ENCODE measurements at places on chromosomes 7 and 10.

DNA sequence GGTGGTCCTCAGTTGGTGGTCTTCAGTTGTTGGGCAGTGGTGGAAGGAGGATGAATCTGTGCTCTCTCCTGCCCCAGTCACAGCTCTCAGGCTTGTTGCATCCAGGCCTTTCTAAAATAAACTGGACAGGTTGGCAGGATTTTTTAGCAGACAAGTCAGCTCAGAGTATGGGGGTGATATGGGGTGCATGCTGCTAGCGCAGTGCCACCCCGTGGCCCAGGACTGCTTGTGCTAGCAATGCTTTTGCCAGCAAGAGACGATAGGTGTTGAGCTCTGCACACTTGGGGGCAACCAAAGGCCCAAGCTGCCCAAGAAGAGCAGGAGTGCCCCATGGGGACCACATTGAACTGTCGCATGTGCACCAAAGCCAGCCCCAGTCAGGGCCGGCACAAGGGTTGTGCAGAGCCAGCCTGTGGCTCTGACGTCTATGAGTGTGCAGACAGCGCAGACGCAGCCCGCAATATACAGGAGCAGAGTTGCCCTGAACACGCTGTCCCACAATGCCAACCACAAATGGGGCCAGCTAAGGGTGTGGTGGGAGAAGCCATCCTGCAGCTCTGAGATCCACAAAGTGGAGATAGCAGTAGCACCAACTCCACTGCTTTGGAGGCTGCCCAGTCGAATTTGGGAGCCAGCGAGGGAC lies 49.8 kb upstream of the PDSS1 start:
- no peak for DNase-seq

GRCh38 chr10:30503700-30504266 lies 69.8 kb downstream of the MAP3K8 start:
- no peak for DNase-seq

- DNase-seq: no peak
Observed at GRCh38 chr7:148318838-148319237, 271.7 kb upstream of the C7orf33 start.

- DNase-seq: no peak
Observed at GRCh38 chr10:17290226-17290625, 62.2 kb downstream of the VIM start.

DNA sequence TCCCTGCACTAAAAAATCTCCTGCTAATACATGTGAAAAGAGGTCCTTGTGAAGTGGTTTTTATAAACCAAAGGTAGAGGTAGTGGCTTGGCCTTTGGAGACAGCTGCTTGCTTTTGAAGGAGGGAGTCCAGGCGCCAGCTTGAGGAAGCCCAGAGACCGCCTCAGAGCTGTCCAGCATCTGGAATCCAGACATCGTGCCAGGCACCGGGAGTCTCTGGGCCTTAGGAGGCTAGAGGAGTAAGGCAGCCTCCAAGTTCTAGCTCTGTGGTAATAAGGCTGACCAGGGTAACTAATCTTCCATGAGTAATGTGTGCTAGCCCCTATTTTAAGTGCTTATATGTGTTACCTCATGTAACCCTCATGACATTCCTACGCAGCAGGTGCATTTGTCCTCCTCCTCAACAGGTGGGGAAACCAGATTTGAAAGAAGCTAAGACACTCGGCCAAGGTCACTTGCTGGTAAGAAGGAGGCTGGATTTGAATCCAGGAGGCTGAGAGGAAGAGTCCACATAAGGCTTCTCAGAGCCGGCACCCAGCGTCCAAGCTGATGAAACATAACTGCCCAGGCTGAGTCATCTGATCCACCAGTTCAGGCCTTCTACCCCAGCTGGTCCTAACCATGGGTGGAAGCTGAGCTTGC lies 26.1 kb downstream of the PRLHR start:
- no peak for DNase-seq

DNA sequence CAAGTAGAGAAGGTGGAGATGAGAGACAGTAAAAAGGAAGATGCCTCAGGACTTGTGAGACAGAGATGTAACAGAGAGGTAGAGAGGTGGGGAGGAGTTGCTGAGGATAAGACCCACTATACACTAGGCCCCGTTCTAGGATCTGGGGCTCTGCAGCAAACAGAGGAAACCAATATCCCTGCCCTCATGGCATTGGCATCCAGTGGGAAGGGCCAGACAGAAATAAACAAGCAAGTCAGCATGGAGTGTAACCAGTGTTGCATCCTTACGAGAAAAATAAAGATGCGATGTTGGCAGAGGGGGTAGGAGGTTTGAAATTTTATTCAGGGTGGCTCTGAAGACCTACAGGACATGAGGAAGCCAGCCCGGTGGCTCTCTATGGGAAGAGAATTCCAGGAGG lies 22.0 kb upstream of the EEPD1 start:
- no peak for DNase-seq

DNA sequence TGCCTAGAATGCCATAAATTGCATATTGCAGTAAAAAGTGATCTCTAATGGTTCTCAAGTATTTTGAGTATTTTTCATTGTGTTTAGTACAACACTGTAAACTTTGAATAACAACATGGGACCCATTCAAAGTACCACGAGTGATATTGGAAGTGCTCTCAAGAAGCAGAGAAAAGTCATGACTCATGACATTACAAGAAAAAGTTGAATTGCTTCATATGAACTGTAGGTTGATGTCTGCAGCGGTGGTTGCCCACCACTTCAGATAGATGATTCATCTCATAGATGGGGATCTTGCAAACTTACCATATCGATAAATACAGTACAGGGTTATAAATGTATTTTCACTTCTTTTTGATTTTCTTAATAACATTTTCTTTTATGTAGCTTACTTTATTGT lies 33.9 kb downstream of the ENTPD1 start:
- no peak for DNase-seq

- no peak for DNase-seq
Observed at GRCh38 chr10:131972474-131973071, 9.2 kb downstream of the BNIP3 start.

DNA sequence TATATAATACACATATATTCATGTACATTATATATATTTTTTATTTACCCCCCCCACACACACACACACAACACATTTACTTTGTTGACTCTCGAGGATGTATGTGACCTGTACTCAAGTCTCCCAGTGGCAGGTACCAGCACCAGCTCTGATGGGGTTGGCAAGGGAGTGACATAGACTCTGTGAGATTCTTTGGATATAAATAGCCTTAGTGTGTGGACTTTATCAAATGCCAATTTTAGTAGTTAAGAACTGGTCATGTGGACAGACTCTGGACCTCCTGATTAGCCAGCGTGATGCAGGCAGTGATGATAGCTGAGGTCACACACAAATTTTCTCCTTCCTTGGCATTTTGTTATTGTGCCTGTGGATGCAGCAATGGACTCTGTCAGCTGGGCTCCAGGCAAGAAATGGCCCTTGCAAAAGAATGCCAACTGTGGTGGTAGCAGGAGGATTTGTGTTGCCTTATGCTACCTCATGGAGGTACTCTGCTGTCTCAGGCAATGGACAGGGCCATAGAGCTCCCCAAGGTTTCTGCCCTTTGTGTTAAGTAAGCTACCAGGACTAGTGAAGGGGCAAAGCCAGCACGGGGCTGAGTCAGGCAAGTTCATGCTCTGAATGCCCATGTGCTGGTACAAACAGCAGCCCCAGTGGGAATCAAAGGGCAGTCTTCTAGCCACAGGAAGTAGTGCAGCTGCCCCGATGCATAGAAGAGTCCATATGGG lies 224.6 kb upstream of the ZWINT start:
- DNase-seq: no peak

DNA sequence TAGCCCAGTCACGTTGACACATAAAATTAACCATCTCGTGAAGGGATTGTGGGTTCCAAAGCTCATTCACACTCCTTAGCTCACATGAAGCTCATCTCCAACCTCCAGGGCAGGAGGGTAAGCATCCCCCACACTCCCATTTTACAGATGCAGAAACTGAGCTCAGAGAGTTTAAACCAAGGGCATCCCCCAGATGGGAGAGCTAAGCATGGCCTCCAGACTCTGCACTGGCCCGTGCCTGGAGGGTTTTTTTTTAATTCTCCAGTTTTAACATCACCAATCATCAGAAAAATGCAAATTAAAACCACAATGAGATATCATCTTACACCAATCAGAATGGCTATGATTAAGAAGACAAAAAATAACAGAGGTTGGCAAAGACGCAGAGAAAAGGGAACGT lies 53.3 kb upstream of the TCF7L2 start:
- DNase-seq: no peak

GRCh38 chr7:21984042-21984441 lies 38.3 kb upstream of the CDCA7L start:
- no peak for DNase-seq

DNA sequence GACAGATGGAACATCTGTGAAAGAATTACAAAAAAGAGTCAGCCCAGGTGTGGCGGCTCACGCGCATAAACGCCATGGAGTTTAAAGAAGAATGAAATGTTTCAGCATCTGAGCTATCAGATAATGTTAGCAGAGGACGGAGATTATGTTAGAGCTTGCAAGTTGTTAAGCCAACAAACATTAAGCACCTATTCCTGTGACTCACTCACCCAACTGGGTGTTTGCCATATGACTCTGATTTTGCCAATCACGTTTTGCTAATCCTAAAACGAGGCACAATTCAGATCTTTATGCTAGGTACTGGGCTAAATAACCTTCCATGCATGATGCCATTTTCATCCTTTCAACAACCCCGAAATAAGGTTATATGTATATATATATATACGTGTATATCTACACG lies 29.0 kb upstream of the CCNY start:
- DNase-seq: no peak

GRCh38 chr7:107815254-107815882 lies 12.3 kb upstream of the SLC26A3 start:
- DNase-seq: no peak

GRCh38 chr10:122632031-122632430 lies 67.6 kb downstream of the C10orf120 start:
- no peak for DNase-seq

GRCh38 chr7:123440101-123440548 lies 94.3 kb downstream of the IQUB start:
- DNase-seq: no peak

DNA sequence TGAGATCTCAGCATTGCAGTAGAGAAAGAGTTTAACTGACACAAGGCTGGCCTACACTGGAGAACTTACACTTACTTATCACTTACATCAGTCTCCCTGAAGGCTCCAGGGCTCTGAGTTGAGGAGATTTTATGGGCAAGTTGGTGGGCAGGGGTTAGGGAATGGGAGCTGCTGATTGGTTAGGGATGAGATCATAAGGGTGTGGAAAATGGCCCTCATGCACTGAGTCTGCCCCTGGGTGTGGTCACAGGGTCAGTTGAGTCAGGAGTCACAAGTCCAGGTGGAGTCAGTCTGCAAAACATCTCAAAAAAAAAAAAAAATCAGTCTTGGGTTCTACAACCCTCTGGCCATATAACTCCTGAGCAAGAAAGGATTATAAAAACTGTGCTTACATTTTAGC lies 60.5 kb downstream of the PPP1R17 start:
- no peak for DNase-seq

- DNase-seq: no peak
Observed at GRCh38 chr7:69276011-69276729, 322.1 kb upstream of the AUTS2 start.

DNA sequence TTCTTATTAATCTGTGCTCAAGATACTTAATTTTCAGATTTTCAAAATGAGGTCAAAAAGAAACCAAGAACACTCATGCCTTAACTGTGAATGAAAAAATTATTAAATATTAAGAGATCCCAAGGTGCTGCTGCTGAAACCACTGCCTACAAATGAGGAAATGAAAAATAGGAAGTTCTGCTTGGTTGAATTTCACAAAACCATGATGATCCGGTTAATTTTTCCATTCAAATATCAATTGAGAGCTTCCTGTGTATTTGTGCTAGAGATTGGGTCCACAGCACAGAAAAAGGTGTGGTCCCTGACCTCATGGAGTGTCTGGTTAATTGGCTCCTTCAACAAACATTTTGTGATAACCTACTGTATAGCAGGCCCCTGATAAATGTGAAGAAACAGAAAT lies 132.7 kb upstream of the YAE1 start:
- no peak for DNase-seq

GRCh38 chr10:35898716-35899440 lies 256.8 kb upstream of the FZD8 start:
- no peak for DNase-seq

DNA sequence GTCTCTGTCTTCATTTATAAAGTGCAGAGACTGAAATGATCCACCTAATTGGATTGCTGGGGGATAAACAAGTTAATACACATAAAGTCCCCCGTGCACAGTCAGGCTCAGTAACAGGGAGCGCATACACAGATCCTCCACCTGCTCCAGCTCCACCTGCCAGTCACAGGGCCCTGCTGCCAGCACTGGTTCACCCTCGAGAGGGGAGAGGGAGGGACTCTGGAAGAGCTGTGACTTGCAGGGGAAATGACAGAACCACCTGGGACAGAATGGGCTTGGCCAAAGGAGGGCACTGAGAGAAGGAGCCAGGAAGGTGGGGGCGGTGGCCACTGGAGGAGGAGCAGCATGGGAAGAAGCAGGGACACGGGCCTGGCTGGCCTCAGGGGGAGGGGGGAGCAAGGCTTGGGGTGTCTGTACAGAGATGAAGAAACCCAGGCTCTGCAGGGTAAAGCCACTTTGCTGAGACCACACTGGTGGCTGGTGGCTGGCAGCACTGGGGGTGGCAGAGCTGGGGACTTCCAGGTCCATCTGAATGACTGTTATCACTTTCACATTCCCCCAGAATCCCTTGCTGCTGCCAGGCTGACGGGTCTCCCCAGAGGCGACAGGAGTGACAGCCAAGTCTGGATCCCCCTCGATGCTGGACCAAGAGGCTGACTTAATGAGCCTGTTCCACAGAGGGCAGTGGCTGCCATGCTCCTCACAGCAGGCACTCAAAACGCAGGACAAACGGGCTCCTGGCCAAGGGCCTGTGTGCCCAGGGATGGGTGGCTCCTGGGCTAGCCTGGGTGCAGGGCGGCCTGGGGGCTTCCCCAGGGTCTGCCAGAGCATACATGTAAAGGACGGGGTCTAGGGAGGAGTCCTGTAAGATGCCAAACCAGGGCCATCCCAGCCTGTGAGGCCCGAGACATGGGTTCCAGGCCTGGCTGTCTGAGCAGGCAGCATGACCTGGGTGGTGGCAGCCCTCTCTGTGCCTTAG lies 151.1 kb downstream of the SH3PXD2A start:
- DNase-seq: no peak

DNA sequence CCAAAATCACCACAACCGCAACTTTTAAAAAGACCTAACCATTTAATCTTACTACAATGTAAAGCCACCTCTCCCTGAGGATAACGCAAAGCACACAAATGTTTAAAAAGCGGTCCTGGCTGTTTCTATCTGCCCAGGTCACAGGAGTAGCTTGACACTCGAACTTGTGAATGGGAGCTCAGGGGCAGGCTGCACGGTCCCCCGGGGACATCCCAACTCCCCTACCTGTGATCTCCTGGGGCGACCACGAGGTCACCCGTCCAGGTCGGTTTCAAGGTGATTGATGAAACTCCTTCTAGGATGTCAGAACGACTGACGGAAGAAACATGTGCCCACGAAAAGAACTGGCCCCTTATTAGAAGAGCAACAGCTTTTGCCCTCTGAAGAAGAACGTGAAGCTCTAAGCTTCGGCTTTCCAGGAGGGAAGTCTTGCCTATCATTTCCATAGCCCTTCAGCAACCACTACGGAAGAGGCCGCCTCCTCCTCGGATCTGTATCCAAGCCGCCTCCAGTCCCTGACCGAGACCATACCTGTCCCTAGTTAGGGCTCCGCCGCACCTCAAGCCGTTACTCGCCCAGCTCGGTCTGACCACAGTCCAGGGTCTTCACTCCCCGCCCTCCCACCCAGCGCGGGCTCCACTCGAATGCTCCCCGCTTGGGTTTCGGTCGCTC lies 459 bp downstream of the CYCS start:
- no peak for DNase-seq
